ENCODE measurements at places on chromosomes 7 and 10.

- no peak for DNase-seq
These were observed 268.3 kb downstream of the GRID1 start for GRCh38 chr10:86098187-86098881.

DNA sequence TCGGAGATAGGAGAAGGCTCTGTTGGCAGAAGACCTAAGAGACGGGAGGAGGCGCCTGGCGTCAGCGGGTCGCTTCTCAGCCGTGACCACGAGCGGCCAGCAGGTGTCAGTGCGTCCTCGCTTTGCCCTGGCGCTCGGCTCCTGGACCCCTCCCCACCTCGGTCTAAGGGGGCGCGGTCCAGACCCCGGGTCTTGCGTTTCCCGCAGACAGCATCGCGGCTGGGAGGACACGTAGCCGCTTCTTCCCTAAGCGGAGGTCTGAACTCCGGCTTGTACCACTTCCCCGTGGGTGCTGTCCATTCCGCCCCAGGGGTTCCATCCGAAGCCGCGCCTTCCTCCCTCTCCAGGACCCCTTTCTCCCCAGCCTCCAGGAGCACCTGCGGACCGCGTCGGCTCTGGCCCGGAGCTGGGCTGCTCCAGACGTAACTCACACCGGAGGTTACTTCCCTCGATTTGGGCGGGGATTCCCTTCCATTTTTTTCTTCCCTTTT, 593 bp upstream of the ADRA2A start:
- no peak for DNase-seq

DNA sequence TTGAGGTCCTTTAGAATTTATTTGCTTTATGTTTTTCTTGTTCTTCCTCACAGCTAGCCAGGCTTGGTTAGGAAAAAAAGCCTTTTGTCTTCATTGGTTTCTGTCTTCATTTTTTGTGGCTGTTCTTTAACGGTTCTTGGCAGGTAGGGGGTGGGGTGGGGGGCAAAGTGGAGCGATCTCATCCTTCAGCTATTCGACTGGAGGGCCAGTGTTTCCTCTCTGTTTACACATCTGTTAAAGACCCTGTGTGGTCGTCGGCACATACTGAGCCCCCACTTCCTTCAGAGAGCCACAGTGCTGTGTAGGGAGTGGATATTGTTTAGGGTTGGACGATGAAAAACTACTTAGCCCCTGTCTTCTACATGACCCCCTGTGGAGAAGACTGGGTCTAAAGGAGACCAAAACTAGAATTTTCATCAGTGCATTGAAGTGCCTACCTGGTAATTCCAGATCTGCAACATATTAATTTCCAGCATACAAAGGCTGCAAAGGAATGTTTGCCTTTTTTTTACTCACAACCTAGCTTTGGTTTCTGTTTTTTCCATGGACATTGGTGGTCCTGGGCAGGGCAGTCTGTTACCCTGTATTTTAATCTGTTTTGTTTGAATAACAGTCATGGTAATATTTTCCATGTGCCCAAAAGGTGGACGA, 29.0 kb downstream of the PRPF18 start:
- DNase-seq, result no peak

- no peak for DNase-seq
These were observed at the start of gene GPR141 for GRCh38 chr7:37683246-37684120. Gene GPR141, plus strand, starts transcription at chr7:37683766. Its CDS starts 56,628 bp downstream, at chr7:37740394.

DNA sequence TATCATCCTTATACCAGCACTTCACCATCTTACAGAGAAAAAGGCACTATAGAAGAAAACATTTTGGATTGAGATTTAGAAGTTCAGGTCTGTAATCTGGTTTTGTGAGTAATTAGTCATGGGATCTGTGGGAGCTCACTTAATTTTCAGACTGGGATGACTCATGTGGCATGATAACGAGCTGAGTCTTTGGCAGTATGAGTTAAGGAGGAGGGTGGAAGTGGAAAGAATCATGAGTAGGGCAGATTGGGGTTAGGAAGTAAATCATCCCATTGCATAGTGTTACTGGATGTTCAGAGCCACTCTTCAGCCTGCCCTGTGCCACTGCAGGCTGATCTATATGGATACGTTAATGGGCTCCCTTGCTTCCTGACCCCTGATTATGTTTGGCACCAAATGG, 64.9 kb downstream of the ZNF92 start:
- DNase-seq, result peak; percentile 51

DNA sequence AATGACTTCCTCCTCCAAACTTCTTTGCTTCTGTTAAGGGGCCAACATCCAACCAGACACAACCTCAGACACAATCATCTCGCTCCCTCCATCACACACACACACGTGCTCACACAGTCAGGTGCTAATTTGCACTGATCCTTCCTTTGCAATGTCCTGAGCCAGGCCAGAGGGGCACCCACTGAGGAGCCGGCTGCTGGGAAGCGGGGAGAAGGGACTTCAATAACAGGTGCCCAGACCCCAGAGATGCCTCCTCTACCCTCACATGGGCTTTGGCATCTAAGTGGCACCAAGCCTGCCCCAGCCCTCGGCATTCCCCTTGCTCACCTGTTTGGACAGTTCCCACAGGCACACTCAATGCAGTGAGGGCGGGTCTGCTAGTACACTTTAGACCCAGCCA, 34.2 kb upstream of the SVOPL start:
- DNase-seq, result no peak

Data from AG04450 (cell line).